ENCODE measurements at places on chromosomes 3 and 15. TPM values are rescaled to one million over a fixed set of nuclear protein-coding genes. Genes with fewer than 3 reads are reported as not detected.

GRCh38 chr3:14630404-14631100, 21.0 kb upstream of the CCDC174 start:
- no peaks in the 10 kb centered on the region for H3K4me1 ChIP-seq

CORO2B gene
- polyA plus RNA-seq, result 0.93 TPM

DNA sequence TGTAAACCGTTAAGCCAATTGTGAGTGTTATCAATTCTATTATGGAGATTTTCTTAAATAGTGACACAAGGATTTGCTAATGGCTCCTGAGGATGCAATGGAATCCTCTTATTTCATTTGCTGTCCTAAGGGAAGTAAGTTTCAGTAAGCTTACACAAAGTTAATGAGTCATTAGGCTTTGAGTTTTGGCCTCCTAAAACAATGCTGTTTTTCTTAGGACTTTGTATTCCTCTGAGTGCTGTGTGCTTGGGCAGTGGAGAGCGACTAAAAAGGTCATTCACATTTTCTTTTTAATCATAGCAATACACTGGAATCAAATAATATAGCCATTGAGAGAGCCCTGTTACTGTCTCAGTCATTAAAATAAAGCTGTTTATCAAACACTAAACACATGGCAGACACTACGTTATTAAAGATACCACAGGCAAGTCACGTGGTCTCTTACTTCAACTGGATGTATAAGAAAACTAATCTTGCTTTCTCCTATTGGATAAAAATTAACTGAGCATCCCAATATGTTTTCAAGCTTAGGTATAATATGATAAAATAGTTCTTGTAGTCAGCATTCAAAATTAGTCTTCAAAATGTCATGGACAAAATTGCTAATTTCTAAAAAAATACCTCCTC, 290.8 kb downstream of the NLGN1 start:
- no peak overlapping the region for H3K27ac ChIP-seq
- H3K4me1 ChIP-seq, result no peaks in the 10 kb centered on the region
- H3K27me3 ChIP-seq, result no peaks in the 10 kb centered on the region
- no peaks in the 10 kb centered on the region for H3K36me3 ChIP-seq
- DNase-seq, result no peak
- H3K4me3 ChIP-seq, result no peak overlapping the region

GRCh38 chr3:3201611-3202010, 22.1 kb upstream of the CRBN start:
- H3K27me3 ChIP-seq, result no peaks in the 10 kb centered on the region
- H3K27ac ChIP-seq, result no peak overlapping the region
- H3K4me1 ChIP-seq, result peaks cover 14% of the 10 kb centered on the region

SNX22 gene
- polyA plus RNA-seq, result 13.9 TPM

SLC15A2 gene
- polyA plus RNA-seq, result 4.3 TPM

CSPG4 gene
- 0.89 TPM for polyA plus RNA-seq

- no peaks in the 10 kb centered on the region for H3K27me3 ChIP-seq
- peaks cover 12% of the 10 kb centered on the region for H3K4me1 ChIP-seq
- H3K36me3 ChIP-seq, result no peaks in the 10 kb centered on the region
- DNase-seq, result no peak
- no peak overlapping the region for H3K4me3 ChIP-seq
Observed at GRCh38 chr15:91925794-91926193, 72.3 kb downstream of the SLCO3A1 start.

SUCNR1 gene
- 0.65 TPM for polyA plus RNA-seq

DNA sequence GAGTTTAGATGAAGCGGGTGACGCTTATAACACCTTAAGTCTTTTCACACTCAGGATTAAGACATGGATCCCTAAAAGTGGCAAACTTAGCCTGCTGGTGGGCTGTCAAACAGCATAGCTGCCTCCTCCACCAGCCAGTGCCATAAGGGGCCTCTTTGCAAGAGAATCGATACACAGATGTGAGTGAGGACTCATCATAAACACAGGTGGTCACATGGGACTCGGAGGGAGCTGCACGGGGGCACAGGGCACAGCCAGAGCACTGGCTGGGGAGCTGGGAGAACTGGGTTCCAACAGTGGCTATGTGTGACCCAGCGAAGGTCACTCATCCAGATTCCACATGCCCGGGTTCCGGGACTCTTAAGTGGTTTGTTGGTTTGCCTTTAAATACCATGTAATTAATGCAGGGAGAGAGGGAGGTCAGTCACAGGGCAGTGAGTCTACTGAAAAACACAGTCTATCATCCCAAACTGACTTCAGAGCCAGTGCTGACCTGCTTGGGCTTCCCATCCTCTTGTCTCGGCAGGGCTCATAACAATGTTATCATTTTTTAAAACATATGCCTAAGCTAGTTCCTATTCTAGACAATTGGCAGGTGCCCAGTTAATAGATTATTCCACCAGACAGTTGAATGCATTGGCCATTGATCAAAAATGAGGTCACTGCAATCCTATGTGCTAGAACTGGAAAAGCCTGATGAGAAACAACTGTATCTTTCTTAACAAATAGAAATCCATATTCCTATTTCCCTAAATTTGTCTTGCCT, 51.8 kb downstream of the SLC12A8 start:
- H3K4me3 ChIP-seq, result no peak overlapping the region
- H3K27ac ChIP-seq, result no peak overlapping the region
- H3K27me3 ChIP-seq, result no peaks in the 10 kb centered on the region
- no peaks in the 10 kb centered on the region for H3K36me3 ChIP-seq
- peaks cover 38% of the 10 kb centered on the region for H3K4me1 ChIP-seq

STARD9 gene
- 2.8 TPM for polyA plus RNA-seq

C3orf49 gene
- polyA plus RNA-seq, result not detected

- H3K27me3 ChIP-seq, result no peaks in the 10 kb centered on the region
- peak; percentile 90 for DNase-seq
- H3K27ac ChIP-seq, result peak within 1 kb of the TSS; percentile 98
- peaks cover 10% of the 10 kb centered on the region for H3K36me3 ChIP-seq
Observed at GRCh38 chr3:4979428-4980228, at the start of gene BHLHE40. BHLHE40 (plus strand) TSS chr3:4979437; CDS start chr3:4979719, 282 bp downstream.

KNG1 gene
- polyA plus RNA-seq, result not detected

ROBO2 gene
- polyA plus RNA-seq, result 0.41 TPM

DNA sequence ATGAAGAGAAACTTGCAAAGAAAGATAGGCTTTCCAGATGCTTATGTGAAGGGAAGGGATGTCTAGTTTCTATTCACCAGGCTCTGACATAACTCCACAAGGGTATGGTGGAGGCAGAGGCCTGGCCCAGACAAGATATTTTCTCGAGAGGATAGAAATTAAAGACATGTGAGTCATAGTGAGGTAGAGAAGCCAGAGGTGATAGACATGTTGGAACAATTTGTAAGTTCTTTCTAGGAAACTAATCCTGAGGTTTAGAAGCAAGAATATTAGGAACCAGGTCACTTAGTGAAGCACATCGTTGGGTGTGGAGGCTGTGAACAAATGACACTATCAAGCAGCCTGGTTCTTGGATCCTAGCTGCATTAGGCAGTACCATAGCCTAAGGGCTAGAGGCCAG, 176.9 kb downstream of the BBX start:
- no peak for DNase-seq
- peaks cover 5% of the 10 kb centered on the region for H3K4me1 ChIP-seq
- no peak overlapping the region for H3K27ac ChIP-seq
- no peak overlapping the region for H3K4me3 ChIP-seq
- H3K36me3 ChIP-seq, result no peaks in the 10 kb centered on the region

All from spleen (tissue), 13 donors.